ENCODE measurements at places on chromosomes 16 and 17. TPM values are rescaled to one million over a fixed set of nuclear protein-coding genes. Genes with fewer than 3 reads are reported as not detected.

The TEKT1 gene
- total RNA-seq, result 4.2 TPM

DNA sequence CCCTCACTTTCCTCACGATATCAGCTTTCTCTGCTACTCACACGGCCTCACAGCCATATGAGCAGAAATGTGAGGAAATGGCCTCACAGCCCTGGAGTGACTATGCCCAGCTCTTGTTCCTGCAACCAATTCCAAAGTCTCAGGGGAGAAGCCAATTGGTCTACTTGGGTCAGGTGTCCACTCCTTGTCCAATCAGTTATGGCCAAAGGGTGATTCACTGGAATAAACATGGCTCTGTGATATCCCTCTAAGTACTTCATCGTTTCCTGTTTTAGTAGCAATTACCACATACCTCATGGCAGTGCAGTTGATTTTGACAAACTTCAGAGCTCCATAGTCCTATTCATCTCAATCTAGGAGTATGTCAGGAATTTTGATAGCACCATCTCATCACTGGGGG, 195.4 kb downstream of the KATNIP start:
- no peak overlapping the region for H3K4me3 ChIP-seq
- no peak for DNase-seq
- H3K27ac ChIP-seq, result no peak overlapping the region
- no peaks in the 10 kb centered on the region for H3K4me1 ChIP-seq
- H3K27me3 ChIP-seq, result no peaks in the 10 kb centered on the region
- peaks cover 14% of the 10 kb centered on the region for H3K36me3 ChIP-seq

The TMEM92 gene
- 1.4 TPM for total RNA-seq

The SEZ6 gene
- 0.47 TPM for total RNA-seq

The UQCRC2 gene
- 252 TPM for total RNA-seq

All from upper lobe of left lung (tissue), 6 donors.